Upper lobe of left lung (tissue), 6 donors: ENCODE measurements at places on chromosomes 13 and 19.
A peak's percentile ranks its signal among the peaks of the same experiment; 100 is the strongest.

- no peak overlapping the region for H3K4me3 ChIP-seq
- DNase-seq, result no peak
- no peaks in the 10 kb centered on the region for H3K4me1 ChIP-seq
- no peaks in the 10 kb centered on the region for H3K27me3 ChIP-seq
- H3K36me3 ChIP-seq, result peaks cover 10% of the 10 kb centered on the region
Measured at GRCh38 chr13:52686376-52686775, 33.7 kb downstream of the SUGT1 start.

DNA sequence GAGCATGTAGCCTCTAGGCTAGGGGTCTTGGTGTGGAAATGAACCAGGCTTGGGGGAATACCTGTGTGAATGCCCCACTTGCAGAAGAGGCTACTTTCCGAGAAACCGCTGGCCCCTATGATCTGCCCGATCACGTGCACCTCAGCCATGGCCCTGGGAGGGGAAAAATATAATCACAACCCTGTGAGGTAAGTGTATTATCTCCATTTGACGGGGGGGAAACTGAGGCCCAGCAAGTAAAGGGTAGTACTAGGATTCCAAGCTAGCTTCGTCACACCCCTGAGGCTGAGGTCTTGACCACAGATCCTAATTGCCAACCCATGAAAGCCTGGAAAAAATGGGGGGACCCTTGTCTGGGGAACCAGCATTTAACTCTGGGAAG lies 587 bp downstream of the B9D2 start:
- peaks cover 35% of the 10 kb centered on the region for H3K4me1 ChIP-seq
- peak overlapping the region; percentile 68 for H3K4me3 ChIP-seq
- no peak for DNase-seq
- peak overlapping the region; percentile 98 for H3K27ac ChIP-seq

DNA sequence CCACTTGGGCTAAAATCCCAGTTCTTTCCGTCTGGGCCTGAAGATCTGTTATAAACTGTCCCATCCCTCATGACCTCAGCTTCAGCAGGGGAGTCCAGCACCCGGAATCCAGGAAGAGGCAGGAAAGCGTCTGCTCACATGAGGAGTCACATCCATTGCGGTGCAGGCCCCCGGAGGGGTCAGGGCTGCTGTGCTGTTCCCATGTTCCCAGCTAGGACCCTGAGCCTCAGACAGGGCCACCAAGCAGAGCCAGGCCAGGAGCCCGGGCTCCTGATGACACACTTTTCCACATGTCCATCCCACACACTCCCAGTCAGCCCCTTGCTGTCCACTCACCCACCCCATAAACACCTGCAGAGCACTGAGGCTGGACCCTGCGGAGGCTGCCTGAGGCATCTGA lies 45.3 kb upstream of the VSTM2B start:
- H3K27me3 ChIP-seq, result no peaks in the 10 kb centered on the region
- no peak for DNase-seq
- no peak overlapping the region for H3K4me3 ChIP-seq

DNA sequence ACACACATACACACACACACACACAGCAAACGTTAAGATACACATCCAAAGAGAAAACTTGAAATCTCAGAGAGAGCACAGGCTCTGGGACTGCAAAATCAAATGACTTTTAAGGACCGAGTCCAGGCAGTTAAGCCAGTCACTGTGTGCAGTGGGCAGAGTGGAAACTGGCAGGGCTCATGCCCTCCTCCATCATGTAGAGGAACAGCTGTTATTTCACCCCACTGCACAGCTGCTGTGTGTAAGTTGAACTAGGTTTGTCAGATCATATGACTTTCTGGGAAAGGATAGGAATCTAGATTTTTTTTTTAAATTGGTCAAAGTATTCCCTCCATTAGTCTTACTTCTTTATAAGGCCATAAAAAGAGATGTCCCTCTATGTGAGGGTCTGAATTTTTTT lies 1002.1 kb downstream of the UQCRFS1 start:
- no peaks in the 10 kb centered on the region for H3K36me3 ChIP-seq
- H3K27me3 ChIP-seq, result no peaks in the 10 kb centered on the region
- no peak overlapping the region for H3K27ac ChIP-seq
- no peak for DNase-seq
- H3K4me3 ChIP-seq, result no peak overlapping the region
- no peaks in the 10 kb centered on the region for H3K4me1 ChIP-seq

GRCh38 chr13:50140153-50140552 lies 124.9 kb downstream of the KCNRG start:
- no peaks in the 10 kb centered on the region for H3K36me3 ChIP-seq
- no peak overlapping the region for H3K4me3 ChIP-seq
- no peak overlapping the region for H3K27ac ChIP-seq
- H3K4me1 ChIP-seq, result no peaks in the 10 kb centered on the region
- no peaks in the 10 kb centered on the region for H3K27me3 ChIP-seq
